ENCODE measurements at places on chromosomes 7 and 10. TPM values are rescaled to one million over a fixed set of nuclear protein-coding genes. Genes with fewer than 3 reads are reported as not detected.

Gene CCDC7
- total RNA-seq: 3.6 TPM

Gene NKX1-2
- not detected for total RNA-seq

Gene DEPP1
- 11.5 TPM for total RNA-seq

Gene DENND2A
- total RNA-seq: 12.4 TPM

Gene GPER1
- total RNA-seq: 1.4 TPM

Gene RBP3
- not detected for total RNA-seq

Gene IDI2
- not detected for total RNA-seq

Gene CAMK2B
- total RNA-seq: not detected

Gene DNAJC12
- total RNA-seq: 21.9 TPM

Gene PDZD8
- total RNA-seq: 25.0 TPM

Gene ASAH2
- total RNA-seq: 0.56 TPM

Gene HACD1
- 7.8 TPM for total RNA-seq

Gene TWIST1
- total RNA-seq: 19.9 TPM

Gene STEAP1B
- 4.4 TPM for total RNA-seq

Gene SNCG
- total RNA-seq: 32.0 TPM

Gene THSD7A
- total RNA-seq: 0.48 TPM

Gene AKR1D1
- not detected for total RNA-seq

Gene PLA2G12B
- not detected for total RNA-seq

Gene PTTG1IP2
- total RNA-seq: not detected

Gene ACTL6B
- not detected for total RNA-seq

Gene PRKG1
- 6.2 TPM for total RNA-seq

Gene LDB3
- not detected for total RNA-seq

Gene HYAL4
- total RNA-seq: not detected

Gene TMEM229A
- total RNA-seq: under 0.01 TPM

Gene LRGUK
- total RNA-seq: under 0.01 TPM

Gene SFTPA1
- not detected for total RNA-seq

Gene WAPL
- total RNA-seq: 22.5 TPM

Measured in epithelial cell of alveolus of lung (primary cell).